ENCODE measurements at places on chromosomes 7 and 10.

GRCh38 chr10:30284865-30285594, 64.0 kb downstream of the MTPAP start:
- DNase-seq = no peak

GRCh38 chr10:18136073-18136791, 4.0 kb upstream of the CACNB2 start:
- no peak for DNase-seq

DNA sequence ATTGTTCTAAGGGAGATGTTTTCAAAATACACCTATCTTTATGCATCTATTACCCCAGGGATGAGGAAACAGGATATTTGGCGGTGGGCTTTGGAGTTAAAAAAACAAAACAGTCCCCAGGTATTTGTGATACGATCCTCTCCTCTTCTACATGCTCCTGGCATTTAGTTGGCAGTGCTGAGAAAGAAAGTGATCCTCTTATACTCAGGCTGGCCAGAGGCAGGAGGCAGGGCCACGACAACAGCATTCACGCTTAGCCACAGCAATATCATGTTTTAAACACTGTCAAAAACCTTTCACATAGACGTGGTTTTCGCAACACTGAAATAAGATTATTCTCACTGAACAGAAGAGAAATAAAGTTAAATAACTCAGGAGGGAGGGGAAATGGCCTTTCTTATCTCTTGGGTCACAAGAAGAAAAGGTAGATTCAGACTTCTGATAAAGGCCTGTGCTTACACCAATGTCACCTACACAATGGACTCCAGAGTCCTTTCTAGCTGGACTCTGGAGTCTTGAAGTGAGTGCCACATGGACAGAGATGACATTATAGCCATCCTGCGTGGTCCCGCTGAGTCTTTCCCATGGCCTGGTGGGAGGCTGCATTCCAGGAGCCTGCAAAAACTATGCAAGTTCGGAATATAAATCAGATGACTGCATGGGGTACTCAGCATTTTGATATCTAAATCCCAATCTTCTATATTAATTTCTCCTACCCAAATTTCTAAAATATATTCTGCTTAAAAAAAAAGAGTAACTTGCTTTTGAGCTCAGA, 88.7 kb downstream of the PIP4K2A start:
- DNase-seq = no peak

DNA sequence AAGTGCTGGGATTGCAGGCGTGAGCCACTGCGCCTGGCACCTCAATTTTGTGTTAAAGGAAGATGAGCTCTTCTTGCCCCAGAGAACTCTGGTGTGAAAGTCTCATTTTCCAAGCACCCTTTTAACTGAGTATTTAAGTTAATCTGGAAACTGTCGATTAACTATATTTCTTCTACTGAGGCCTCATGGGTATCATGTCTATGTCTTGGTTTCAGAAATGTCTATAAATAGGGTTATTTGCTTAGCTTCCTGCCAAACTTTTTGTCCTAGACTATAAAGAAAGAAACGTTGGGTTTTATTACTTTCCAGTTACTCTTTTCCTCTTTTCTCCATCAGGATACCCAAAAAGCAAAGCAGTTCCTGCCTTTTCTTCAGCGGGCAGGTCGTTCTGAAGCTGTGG, 102.4 kb downstream of the LRRC4 start:
- no peak for DNase-seq

- no peak for DNase-seq
These were observed 298.4 kb downstream of the XPNPEP1 start for GRCh38 chr10:109624939-109625338.

DNA sequence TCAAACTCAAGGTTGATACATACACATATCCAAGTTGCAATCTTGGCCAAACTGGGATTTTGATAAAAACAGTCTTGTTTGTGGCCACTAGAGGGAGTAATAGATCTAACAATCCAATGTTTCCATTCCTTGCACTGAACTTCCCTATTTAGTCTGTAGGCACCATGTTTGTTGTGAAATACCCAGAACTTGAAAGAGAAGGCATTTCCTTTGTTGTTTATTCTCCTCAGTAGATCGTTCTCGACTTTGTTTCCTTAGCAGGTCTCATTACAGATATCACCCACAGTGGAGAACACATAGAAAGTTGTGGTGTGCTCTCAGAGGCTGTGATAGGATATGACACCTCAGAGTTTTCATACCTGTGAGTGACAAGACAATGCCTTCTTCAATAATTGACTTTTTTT, 70.3 kb upstream of the MXI1 start:
- DNase-seq = peak; percentile 80

DNA sequence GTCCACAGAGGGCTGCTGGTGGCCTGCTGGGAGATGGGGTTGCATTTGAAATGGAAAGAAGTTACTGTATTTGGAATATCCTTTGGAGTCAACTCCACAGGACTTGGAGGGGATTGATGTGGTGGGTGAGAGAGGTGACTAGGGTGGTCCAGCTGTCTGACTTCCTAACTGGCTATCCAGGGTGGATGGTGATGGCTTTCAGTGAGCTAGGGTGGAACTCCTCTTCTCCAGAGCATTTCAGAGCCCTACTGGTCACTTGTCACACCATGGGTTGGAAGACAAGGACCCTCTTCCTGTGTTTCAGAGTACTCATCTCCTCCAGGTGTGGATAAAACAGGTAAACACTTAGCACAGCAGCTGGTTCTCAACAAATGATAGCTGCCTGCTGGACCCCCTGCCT, 3.3 kb upstream of the ADAMTS14 start:
- DNase-seq = no peak

GRCh38 chr10:88293073-88293472, 290.0 kb downstream of the RNLS start:
- DNase-seq = no peak

DNA sequence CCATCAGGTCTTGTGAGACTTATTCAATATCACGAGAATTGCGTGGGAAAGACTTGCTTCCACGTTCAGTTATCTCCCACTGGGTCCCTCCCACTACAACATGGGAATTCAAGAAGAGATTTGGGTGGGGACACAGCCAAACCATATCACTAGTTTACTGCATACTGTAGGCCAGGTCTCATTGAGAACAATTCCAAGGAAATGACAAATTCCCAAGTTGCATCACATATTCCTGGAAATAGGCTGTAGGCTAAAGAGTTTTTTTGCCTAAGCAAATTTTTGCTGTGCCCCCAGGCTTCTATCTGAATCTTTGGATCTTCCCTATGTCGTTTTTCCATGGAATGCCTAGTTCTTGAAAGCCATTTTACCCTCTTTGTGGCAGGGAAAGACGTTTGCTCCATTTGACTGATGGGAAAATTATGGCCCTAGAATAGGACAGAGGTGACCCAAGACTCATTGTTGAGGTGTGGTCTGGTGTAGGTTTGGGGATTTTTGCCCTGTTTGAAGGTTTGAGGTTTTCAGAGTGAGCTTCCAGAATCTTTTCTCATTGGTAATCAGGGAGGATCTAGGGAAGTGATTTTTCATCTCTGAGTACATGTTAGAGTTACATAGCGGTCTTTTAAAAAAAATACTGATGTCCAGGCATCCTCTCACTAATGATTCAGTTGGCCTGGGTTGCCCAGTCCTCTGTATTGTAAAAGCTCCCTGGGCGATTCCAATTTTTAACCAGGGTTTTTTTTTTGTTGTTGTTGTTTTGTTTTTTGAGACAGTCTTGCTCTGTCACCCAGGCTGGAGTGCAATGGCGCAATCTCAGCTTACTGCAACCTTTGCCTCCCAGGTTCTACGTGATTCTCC, 44.4 kb downstream of the TACR2 start:
- no peak for DNase-seq

GRCh38 chr7:47128700-47129099, 453.2 kb downstream of the TNS3 start:
- no peak for DNase-seq

DNA sequence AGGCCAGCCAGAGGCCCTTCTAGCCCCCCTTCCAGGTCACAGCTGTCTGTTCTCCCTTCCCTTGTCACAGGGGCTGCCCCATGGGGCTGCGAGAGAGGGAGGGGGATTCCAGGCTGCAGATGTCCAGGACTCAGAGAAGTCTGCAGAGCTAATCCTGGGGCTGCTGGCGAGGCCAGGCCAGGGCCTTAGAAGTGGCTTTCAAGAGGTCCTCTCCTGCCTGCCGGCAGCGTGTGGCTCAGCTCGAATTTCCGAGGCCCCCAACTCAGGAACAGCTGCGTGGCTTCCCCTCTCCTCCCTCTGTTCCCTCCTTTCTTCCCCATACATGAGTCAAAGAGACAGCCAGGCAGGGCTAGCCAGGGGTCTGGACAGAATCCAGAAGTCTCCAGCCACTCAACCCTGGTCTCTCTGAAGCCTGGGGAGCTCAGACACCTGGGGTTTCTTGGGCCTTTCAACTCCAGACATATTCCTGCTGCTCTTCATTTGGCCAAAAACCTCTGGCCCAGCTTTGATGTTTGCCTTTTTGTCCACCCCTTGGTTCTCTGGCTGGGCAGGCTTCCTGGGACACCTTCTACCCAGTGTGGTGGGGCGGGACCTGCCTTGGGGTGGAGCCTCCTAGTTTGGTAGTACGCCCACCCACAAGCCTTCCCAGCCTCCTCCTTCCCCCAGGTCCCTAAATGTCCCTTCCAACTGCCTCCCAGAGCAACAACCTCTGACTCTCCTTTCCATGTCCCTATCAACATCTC, 21.8 kb upstream of the EIF5AL1 start:
- DNase-seq = no peak

GRCh38 chr7:94510582-94511496, 1.2 kb downstream of the CASD1 start:
- DNase-seq = peak; percentile 83

DNA sequence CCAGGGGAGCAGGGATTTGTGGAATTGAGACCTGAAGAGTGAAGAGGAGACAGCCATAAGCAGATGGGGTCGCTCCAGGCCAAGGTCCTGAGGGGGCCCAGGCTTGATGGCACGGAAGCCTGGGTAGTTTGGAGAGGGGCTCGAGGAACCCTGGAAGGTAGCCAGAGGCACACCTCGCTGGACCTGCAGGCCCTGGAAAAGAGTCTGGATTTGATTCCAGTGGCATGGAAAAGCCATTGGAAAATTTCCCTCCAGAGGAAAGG, 31.8 kb downstream of the CXCL12 start:
- no peak for DNase-seq

GRCh38 chr7:26199301-26200037, 1.1 kb downstream of the HNRNPA2B1 start:
- peak; percentile 77 for DNase-seq

DNA sequence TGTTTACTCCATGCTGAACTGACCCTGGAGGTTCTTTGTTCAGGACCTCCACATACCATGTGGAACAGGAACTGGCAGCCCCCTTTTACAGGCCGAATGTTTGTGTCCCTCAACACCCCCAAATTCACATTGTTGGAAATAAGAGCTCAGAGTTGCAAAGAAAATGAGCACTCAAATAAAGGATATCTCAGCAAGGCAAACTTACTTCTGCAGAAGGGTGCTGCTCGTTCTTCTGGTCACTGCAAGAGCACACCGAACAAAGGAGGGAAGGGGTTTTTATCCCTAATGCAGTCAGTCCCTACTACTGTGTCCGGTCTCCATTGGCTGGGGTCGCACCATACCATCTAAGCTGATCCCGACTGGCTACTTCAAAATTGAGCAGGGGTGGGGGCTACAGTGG, 68.1 kb downstream of the PYROXD2 start:
- no peak for DNase-seq

GRCh38 chr10:12712293-12712983, 289.1 kb downstream of the CCDC3 start:
- no peak for DNase-seq

GRCh38 chr7:154832557-154833138, 170.3 kb downstream of the PAXIP1 start:
- peak; percentile 53 for DNase-seq

DNA sequence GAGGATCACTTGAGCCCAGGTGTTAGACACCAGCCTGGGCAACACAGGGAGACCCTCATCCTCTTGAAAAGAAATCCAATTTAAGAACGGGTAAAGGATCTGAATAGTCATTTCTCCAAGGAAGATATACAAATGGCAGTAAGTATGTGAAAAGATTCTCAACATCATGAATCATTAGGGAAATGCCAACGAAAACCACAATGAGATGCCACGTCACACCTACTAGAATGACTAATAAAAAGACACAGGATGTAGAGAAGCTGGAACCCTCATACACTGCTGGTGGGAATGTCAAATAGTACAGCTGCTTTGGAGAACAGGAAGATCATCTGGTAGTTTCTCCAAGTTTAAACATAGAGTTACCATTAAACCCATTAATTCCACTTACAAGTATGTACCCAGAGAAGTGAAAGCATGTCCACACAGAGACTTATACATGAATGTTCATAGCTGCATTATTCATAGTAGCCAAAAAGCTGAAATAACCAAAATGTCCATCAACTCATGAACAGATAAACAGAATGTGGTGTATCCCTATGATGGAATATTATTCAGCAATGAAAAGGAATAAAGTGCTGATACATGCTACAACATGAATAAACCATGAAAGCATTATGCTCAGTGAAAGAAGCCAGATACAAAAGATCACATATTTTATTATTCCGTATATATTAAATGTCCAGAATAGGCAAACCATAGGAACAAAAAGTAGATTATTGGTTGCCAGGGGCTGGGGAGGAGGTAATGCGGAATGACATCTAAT, 13.1 kb upstream of the ZMIZ2 start:
- peak; percentile 96 for DNase-seq

DNA sequence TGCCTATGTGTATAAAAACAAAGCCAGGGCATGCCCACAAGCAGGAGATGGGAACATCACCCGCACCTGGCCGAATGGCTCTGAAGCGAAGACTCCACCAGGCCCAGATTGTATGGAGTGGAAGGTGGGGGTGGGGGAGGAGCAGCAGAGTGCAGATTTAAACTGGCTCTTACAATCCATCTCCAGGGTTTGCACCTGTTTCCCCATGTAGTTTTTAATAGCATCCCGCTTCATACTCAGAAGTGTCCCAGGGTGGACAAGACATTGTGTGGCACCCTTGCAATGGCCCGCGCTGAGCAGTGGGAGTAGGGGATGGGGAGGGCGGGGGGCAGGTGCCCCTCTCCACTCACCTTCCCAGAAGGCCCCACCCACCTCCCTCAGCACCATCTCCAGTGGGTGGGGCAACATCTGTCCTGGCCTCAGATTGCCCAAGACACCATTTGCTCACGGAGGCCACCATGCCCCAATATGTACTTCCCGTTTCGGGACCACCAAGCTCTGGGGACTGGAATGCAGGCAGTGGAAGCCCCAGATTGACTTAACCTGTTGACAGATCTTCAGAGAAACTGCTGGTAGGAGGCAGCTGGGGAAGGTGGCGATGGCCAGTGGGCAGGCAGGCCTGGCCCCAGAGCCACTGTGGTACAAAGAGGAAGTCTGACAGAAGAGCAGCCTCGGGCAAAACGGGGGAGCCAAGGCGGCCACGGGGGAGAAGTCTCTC, 23.0 kb downstream of the VSIR start:
- no peak for DNase-seq

GRCh38 chr10:52032681-52033629, 281.1 kb upstream of the DKK1 start:
- DNase-seq = no peak

DNA sequence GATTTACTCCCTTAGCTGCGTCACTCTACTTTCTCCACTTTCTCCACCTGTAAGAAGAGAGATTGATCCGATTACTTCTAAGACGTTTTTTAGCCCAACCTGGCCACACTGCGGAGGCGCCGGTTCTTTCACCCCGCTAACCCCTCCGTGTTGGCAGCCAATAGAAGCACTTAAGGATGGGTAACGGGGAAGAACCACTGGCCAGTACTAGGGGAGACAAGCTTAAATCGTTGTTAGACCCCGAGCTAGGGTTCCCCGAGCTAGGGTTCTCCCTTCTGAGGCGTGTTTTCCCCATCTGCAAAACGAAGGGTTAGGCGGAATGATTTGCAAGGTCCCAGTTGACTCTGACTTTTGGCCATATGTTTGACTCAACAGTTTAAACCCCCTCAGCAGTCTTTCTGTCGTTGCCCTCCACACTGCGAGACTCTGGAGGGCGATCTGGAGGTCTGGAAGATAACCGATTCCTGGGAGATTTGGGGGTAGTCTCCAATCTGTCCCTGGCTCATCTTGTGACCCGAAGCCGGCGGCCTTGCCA, 644 bp downstream of the UMAD1 start:
- peak; percentile 66 for DNase-seq

Data from SW480 (cell line).